Stimulated activated CD4-positive, alpha-beta T cell treated with anti-CD3 and anti-CD28 coated beads, Interleukin-1b, Interleukin-23, amount 100 ng/mL, for 4 hours (primary cell): ENCODE measurements at places on chromosomes 5 and 9.

GRCh38 chr5:143759396-143760130 is 52.4 kb upstream of the HMHB1 start:
- DNase-seq: no peak

DNA sequence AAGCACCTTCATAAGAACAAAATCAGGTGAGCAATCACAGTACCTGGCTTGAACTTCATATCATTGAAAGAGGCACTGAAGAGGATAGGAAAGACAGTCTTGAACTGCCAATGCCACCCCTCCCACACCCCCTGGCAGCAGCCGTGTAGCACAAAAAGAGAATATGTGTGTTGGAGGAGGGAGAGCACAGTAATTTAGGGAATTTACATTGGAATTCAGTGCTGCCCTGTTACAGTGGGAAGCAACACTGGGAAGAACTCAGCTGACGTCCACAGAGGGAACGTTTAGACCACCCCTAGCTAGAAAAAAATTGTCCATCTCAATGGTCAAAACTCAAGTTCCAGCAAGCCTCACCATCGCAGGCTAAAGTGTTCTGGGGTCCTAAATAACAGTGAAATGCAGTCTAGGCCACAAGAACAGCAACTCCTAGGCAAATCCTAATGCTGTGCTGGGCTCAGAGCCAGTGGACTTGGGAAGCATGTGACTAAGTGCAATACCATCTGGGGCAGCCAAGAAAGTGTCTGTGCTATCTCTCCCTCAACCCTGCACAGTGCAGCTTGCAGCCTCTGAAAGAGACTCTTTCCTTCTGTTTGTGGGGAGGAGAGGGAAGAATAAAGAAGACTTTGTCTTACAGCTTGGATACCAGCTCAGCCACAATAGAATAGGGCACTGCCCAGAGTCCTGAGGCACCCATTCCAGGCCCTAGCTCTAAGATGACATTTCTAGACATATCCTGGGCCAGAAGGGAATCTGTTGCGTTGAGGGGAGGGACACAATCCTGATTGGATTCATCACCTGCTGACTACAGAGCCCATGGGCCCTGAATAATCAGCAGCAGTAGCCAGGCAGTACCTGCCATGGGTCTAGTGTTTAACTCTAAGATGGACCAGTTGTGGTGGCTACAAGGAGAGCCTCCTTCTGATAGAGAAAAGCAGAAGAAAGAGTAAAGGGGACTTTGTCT is 62.1 kb upstream of the VLDLR start:
- DNase-seq: no peak

DNA sequence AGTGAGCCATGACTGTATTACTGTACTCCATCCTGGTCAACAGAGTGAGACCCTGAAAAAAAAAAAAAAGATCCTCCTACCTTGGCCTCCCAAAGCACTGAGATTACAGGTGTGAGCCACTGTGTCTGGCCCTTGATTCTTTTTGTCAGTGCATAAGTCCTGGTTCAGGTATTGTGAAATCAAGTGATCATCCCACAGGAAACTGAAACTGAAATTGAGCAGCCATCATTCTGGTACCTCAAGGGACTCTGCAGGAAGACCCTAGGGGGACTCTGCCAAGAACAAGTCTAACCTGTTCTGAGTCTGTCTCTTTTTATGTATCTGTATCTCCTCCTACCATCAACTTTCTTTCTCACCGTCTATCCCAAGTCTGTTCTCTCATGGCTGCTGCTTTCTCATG is 1.9 kb upstream of the DCAF10 start:
- DNase-seq: no peak

- DNase-seq: no peak
These were observed at the start of gene FRRS1L for GRCh38 chr9:109166771-109167601. Gene FRRS1L, minus strand, starts transcription at chr9:109167249. Its CDS starts 111 bp downstream, at chr9:109167138.

GRCh38 chr9:114400219-114400618 is 12.4 kb upstream of the AKNA start:
- DNase-seq: no peak

- no peak for DNase-seq
These were observed 991.2 kb upstream of the ACO1 start for GRCh38 chr9:31393240-31393639.

DNA sequence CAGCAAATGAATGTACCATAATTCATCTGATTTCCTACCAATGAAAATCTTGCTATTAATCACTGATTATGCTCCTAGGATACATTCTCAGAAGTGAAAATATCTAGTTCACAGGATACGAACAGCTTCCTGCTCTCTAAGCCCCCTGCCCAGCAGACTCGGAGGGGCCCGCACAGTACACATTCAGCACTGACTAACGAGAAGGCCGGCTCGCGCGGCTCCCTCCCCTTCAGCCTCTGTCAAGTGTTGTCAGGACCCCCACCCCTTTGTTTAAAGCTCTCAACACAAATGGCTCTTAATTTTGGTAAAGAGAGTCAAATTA is 82.0 kb downstream of the PRRT1B start:
- DNase-seq: no peak
